D721Med (cell line): ENCODE measurements at places on chromosomes 11 and 22.

DNA sequence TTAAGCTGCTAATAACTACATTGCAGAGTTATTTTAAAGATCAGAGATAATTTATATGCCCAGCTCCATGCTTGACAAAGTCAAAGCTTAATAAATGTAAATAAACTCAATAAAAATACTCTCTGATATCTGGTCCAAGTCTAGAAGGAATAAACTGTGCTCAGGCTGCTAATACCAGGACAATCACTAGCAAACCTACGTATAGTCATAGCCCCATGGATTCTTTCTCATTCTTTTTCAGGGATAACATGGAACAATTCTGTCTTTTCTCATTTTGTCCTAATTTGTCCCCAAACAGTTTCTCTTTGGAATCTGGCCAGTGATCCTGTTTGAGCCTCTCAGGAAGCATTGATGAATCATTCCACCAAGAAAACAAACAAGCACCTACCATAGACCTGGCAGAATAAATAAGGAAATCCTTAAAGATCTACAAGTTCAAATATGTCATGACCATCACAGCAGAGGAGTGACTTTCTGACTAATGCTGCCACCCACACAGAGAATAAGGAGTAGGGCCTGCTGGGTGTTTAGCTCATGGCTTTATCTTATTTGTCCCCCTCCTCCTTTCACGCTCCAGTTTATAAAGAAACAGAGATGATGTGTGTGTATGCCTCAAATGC lies 14.1 kb upstream of the B3GNT6 start:
- no peak for DNase-seq

DNA sequence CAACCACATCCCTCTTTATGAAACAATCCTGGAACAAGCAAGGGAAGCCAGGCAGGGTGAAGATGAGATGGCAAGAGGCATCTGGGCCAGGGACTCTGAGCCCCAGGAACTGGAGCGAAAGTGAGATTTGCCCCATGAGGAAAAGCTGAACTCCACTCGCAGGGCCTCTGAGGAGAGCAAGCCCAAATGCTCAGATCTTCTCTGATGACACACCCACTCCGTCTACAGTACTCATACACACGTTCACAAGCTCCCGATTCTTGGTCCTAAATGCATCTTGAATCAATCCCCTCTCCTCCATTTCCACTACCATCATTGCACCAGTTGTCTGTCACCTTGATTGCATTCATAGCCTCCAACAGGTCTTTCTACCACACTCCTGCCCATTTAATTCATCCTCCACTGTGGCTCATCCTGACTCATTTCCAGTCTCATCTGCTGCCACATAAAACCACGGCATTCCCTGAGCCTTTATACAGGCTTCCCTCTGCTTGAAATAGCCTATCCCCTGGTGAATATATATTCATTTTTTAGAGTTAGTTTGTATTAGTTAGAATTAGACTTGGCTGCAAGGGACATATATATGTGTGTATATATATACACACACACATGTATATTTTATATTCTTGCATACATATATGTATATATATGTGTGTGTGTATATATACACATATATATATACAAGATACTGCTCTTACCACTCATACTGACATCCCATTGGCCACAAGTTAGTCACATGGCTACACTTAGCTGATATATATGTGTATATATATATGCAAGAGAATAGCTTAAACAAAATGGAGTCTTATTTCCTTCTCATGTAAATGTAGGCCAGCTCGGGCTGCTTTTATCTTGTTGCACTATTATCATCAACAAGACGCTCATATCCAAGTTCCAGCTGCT lies 1.4 kb upstream of the APOA5 start:
- no peak for DNase-seq

DNA sequence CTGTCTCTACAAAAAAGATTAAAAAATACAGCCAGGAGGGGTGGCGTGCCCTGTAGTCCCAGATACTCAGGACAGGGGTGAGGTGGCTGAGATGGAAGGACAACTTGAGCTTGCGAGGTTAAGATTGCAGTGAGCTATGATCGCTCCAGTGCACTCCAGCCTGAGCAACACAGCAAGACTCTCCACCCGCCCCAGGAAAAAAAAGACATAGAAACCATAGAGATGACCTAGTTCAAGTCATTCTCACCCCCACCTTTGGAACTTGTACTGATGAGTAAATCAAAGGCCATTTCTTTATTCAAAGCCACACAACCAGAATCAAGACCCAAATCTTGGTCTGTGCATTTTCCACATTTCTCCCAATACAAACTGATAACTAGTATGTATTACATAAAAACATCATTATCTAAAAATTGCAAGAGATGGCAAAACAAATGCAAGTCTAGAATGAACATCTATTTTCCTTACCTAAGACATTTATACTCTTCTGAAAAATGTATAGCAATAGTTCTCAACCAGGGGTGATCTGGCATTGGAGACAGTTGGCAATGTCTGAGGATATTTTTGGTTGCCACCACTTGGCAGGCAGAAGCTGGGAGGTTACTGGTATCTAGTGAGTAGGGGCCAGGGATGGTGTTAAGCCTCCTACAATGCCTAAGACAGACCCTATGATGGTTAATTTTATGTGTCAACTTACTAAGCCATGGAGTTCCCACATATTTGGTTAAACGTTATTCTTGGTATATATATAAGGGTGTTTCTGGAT lies 34.6 kb downstream of the LGR4 start:
- DNase-seq = no peak

DNA sequence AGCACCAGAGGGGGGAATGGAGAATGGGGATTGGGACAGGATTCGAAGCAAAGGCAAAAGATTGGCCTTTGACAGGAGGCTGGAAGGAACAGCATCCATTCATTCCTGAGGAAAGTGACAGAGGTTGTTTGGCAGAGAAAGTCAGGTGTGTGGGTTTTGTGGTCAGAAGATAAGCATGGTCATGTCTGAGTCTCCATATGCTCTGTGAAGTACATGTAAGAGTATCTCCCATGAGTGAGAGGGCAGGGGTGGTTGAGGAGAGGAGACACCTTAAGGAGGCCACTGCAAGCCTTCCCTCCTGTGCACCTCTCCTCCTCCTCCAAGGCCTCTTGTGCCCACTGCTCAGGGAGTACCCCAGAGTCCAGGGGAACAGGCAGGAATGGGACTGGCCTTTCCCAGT lies 1.9 kb upstream of the NLRP10 start:
- DNase-seq = no peak

DNA sequence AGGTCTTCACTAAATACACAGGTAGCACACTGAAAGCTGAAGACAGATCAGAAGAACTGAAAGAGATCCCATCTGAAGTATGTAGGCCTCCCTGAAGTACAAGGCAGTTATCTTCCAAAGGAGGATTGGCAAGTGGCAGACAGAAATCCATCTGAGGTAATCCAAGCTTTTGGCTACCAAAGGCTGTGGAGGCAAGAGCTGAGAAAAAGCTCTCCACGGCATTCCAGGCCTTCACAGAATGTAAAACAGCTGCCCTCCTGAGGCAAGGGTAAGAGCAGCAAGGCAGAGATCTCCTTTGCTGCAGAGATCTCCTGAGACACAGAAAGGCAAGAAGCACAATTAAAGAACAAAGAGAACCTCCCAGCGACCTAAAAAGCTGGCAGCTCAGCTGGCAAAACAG lies 19.1 kb downstream of the PIK3C2A start:
- no peak for DNase-seq

- DNase-seq = no peak
These were observed 208.7 kb upstream of the PLET1 start for GRCh38 chr11:112469376-112469775.

DNA sequence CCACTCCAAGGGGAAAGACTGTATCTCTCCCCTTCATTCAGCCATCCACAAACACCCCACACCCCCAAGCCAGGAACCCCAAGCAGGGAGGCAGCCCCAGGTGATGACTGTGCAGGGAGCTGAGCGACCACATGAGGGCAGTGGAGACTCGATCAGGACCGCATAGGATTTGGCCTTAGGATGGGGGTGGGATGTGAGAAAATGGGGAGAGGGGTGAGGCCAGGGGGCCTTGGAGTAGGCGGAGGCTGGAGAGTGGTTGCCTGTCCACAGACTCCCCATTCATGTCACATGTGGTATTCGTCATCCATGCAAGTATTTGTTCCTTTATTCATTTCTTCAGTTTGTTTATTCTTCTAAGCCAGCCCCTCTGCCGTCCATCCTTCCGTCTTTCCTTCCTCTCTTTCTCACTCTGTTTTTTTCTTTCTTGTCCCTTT lies 2.7 kb upstream of the RHOD start:
- DNase-seq = peak; percentile 96

GRCh38 chr11:111209543-111210355 lies 35.8 kb upstream of the POU2AF2 start:
- DNase-seq = no peak

- DNase-seq = peak; percentile 95
These were observed 36.9 kb upstream of the GNB1L start for GRCh38 chr22:19891317-19892256.

- DNase-seq = no peak
These were observed 48.2 kb downstream of the NRXN2 start for GRCh38 chr11:64674774-64675173.

DNA sequence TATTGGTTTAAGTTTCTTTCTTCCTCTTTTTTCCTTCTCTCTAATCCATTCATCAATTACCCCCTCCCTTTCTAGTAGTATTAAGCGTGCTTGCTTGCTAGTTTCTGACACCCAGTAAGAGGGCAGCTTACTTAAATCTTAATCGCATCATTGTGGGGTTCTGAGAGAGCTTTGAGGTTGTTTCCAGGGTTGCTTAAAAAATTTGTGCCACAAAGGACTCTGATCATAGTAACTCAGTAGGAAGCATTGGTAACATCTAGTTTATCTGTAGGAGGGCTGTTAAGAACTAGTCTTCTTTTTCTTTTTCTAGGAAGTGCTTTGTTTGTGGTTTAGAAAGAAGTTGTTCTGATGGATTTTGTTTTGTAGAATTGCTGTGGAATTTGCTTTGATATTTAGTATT lies 45.3 kb downstream of the TMEM135 start:
- peak; percentile 35 for DNase-seq

- DNase-seq = no peak
These were observed 24.9 kb upstream of the SHISAL1 start for GRCh38 chr22:44337678-44338004.

GRCh38 chr11:102971766-102972165 lies 16.2 kb upstream of the MMP13 start:
- no peak for DNase-seq

GRCh38 chr11:114265122-114265878 lies 30.9 kb upstream of the NNMT start:
- no peak for DNase-seq

GRCh38 chr11:118892514-118892913 lies 8.8 kb downstream of the CXCR5 start:
- DNase-seq = no peak

DNA sequence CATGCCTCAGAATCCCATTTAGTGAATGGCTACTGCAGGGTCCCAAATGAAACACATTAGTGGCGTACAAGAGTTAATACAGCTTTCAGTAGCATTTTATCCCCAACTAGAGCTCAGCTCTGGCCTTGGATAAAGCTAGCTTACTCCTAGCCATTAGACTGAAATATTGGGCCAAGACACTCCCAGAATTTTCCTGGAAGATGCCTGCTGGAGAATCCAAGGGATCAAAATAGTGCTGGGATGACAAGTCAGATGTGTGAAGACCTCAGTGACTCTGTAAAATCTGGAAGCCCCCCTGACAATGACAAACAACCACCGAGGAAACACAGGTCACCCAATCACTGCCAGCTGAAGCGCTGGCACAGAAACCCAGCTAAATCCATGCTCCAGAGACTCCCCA lies 303.1 kb upstream of the SORL1-AS1 start:
- no peak for DNase-seq
